Retinal pigment epithelial cell (primary cell): ENCODE measurements at places on chromosomes 1 and 21.

GRCh38 chr1:34361781-34362357, 185.2 kb downstream of the C1orf94 start:
- DNase-seq = no peak

DNA sequence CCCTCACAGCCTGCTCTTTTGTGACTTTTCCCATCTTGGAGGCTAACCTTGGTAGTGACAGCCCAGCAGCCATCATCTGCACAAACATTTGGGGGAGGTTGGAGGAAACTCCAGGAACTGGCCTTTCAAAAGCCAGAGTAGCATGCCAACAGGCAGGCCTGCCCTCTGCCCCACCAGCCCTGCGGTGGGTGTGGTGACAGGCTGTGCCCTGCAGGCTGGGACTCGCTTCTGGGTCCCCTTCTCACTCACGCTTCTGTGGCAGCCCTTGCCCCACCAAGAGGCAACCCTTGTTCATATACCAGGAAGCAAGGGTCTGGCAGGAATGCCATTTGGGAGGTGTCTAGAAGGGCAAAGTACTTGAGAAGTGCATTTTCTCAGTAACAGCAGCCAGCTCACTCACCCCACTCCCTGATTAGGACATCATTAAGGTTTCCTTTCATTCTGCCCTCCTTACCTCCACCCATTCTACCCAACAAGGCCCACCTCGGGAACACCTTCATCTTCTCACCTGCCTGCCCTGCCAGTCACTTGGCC, 20.8 kb upstream of the FAM3B start:
- no peak for DNase-seq

DNA sequence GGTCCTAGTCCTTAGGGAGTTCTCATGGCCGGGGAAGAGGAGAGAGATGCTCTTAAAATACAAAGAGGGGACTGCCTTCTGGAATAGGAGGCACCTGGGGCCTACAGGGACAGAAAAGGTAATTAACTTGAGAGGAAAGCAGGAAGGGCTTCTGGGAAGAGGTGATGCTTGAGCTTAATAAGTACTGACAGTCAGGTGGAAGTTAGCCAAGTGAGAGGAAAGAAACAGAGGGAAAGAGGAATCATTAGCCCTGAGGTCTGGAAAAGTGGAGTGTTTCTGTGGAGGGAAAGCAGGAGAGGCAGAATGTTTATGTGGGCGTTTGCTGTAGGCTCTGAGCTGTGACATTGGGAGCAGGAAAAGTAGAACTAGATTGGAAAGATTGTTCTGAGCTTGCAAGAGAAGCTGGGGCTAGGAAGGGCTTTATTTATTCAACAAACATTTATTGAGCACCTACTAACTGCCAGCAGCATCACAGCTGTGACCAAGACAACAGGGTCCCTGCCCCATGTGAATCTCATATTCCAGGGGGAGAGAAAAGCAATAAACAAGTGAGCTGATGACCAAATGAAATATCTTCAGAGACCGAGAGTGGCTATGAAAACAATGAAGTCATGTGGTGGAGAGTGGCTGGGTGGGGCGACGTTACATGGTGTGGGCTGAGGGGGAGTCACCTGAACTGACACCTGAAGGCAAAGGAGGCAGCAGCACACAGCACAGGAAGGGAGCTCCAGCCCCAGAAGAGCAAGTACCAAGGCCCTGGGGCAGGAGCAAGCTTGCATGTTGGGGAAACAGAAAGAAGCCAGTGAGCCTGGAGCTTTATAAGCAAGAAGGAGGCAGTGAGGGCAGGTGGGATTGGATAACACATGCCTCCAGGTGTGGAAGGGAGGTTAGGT, 4.4 kb upstream of the FNDC5 start:
- no peak for DNase-seq

GRCh38 chr1:33152685-33153432, 29.0 kb downstream of the TRIM62 start:
- no peak for DNase-seq

DNA sequence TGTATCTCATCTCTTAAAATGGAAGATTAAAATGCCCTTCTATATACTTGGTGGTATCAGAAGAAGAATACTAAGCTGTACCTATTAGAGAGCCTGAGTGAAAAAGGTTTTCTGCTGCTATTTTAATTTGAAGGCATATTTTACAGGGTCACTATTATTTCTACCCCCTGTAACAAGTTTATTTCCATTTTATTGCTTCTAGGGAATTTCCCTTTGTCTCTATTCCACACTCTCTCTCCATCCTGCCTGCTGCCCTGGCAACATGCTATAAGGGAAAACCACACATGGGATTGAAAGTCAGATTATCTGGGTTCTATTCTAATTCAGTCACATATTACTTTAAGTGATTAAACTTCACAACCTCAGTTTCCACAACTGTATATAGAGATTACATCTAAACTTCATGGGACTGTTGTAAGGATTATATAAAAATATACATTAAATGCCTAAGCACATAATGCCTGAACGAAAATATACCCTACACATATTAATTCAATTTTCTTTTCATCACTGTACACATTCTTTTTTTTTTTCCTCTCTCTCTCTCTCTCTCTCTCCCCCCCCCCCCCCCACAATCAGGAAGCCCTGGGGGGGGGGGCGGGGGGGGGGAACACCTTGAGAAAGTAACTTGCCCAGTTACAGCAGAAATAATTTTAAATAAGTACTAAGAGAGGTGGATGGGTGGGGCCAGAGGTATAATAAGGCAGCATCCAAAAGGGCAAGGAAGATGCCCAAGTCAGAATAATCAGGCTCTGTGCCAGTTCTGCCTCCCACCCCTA, 51.5 kb downstream of the LUZP1 start:
- DNase-seq = no peak

DNA sequence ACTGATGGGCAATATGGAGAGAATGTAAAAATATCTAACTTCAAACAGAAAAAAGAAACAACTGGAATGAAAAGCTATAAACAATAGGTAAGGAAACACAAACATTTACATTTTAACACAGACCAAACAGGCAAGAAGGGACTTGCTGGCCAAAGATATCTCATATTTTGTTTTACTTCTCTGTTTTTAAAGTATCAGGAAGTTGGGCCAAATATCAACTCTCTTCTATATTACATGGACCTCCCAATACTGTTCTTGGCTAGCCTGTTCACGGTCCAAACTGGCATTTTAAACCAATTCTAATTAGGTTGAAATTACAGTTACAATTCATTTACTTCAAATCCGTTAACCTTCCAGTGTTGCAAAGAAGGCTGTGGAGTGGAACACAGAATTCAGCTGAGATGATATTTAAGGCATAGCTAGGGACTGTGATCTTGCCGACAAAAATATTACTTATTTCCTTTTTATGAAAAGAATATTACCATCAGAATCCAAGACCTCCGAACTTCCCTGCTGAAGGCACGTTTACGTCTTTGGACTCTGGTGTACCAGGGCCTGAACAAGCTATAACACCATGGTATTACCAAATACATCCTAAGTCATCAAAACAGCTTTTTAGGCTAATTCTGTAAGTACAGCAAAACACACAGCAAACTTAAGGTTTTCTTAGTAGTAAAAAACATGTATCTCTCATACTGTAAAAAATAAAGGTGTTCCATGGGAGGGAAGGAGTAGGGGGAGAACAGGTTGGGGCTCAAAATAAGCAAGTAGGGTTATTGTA, 165.4 kb downstream of the RUNX1 start:
- no peak for DNase-seq

DNA sequence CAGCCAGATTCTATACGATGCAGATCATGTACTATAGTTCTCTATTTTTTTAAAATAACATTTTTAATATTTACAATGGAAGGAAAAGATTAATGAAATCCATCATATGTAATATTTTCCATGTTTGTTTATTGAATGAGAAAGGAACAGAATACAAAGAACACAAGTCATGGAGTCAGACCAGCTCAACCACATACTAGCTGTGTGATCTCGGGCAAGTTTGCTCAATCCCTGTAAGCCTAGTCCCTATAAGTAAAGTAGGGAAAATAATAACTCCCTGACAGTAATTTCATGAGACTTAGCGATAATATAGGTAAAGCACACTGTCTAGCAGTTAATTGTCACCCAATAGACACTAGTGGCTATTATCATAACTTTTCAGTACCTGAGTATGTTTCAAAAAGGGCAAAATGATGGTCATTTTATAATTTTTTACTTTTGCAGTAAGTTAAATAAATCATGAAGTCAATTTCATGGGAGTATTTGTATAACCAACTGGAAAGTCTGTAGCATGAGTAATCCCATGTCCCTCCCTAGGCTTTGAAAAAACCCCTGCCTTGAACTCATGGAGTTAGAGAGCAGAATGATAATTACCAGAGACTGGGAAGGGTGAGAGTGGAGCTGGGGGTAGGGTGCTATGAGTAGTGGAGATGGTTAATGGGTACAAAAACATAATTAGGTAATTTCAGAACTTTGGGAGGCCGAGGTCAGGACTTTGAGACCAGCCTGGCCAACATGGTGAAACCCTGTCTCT, 37.0 kb upstream of the EPS15 start:
- DNase-seq = no peak

GRCh38 chr21:45363921-45364467, 41.0 kb upstream of the COL18A1 start:
- peak; percentile 95 for DNase-seq

GRCh38 chr1:1177452-1178206, 3.9 kb downstream of the TTLL10 start:
- no peak for DNase-seq
